ENCODE measurements at places on chromosomes 3 and 15.

DNA sequence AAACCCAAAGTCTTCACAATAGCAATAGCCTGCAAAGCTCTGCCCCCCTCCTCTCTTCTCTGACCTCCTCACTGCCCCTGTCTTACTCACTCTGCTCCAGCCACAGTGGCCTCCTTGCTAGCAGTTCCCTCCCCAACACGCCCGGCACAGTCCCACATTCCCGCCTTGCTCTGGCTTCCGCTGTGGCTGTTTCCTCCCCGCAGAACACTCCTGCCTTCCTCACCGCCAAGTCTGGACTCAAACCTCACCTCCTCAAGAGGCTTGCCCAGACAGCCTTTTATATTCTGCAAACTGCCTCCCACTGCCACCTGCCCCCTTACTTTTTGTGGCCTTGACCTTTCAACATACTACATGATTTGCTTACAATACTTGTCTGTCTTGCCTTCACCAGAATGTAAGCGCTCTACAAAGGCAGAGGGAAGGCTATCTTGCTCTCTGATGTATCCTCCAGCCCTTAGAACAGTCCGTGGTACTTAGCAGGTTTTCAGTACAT, 406 bp upstream of the MPI start:
- DNase-seq, result peak; percentile 64

DNA sequence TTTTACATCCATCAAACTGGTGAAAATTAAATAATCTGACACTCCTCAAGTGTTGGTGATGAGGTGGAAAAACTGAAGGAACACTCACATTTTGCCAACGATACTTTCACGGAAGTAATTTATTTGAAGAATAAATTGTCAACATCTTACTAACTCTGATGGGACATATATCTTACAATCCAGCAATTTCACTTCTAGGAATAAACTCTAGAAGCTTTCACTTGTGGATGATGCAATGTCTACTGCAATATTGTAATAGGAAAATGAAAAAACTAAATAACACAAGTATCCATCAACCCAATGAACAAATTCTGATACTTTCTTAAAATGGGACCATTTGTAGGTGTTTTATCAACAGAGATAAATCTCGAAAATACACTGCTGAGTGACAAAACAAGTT, 16.2 kb upstream of the LIPC start:
- DNase-seq, result peak; percentile 14

GRCh38 chr3:160140756-160141155, 84.5 kb upstream of the C3orf80 start:
- no peak for DNase-seq

GRCh38 chr3:157127831-157128767, 31.8 kb downstream of the CCNL1 start:
- DNase-seq, result peak; percentile 87

DNA sequence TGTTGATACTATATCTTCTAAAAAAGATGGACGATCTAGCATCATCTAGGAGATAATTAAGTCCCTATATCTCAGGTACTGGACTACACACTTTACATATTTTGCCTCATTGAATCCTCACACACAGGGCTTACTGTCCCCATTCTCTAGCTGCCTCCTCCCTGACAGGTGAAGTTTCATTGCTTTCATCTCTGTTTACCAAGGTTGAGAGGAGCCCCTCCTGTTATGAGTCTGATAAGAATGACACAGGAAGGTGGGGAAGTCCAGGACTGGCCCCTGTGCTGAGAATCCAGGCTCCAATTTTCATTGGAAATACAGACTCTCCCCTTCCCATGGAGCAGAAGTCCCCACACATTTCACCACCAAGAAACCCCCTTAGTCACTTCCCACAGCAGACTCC, 105.2 kb downstream of the XXYLT1 start:
- DNase-seq, result no peak

DNA sequence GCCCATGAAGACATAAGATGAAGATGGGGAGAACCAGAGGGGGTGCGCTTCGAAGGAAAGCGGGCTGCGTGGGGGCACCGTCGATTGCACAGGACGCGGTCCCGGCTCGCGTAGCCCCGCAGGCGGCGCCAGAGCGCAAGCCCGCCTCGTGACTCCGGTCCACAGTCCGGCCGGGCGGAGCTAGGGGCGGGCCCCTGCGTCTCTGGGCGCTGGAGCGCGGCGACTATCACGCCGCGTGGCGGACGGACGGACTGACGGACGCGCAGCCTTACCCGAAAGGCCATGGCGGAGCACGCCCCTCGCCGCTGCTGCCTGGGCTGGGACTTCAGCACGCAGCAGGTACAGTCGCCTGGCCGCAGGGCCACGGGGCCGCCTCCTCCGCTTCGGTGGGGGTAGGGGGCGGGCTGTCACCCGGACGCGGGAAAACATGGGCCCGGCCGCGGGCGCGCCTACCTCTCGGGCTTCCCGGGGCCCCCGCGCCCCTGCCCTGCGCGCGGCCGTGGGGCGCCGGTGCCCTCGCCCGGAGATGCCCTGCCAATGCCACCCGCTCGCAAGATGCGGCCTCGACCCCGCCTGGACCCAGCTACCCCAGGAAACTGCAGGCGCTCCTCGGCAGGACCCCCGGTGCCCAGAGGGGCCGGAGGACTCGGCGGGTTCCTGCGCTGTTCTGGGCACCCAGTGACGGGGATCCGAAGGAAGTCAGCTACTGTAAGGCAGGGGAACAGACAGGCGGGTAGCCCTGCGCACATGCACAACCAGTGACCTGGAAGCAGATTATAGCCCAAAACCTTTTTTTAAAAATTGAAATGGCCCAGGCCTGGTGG, at the start of gene XYLB:
Gene XYLB, plus strand, starts transcription at position 199 of the 824 bp plus-strand sequence. Its CDS starts 84 bp downstream, at position 283.
- peak; percentile 80 for DNase-seq

GRCh38 chr3:52068730-52069129, 12.4 kb upstream of the DUSP7 start:
- no peak for DNase-seq

- no peak for DNase-seq
These were observed 27.3 kb downstream of the ACSBG1 start for GRCh38 chr15:78207110-78207458.

DNA sequence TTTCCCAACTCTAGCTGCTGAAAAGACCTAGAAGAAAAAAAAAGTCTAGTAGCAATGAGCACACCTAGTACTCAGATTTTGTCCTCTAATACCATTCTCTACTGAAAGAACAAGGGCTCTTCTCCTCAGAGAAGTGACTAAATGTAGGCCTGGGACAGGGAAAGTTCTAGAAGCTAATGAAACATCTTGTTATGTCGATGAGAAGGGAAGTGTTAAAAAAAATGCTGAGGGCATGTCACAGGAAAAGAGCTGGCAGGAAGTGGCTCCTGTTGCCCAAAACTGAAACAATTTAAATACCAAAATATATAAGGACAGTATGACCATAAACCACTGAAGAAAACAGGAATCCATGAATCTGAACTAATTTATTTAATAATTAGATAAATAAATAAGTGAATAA, 581.4 kb upstream of the TBL1XR1 start:
- DNase-seq, result no peak

GRCh38 chr3:152899306-152899705, 64.4 kb downstream of the P2RY1 start:
- DNase-seq, result no peak

DNA sequence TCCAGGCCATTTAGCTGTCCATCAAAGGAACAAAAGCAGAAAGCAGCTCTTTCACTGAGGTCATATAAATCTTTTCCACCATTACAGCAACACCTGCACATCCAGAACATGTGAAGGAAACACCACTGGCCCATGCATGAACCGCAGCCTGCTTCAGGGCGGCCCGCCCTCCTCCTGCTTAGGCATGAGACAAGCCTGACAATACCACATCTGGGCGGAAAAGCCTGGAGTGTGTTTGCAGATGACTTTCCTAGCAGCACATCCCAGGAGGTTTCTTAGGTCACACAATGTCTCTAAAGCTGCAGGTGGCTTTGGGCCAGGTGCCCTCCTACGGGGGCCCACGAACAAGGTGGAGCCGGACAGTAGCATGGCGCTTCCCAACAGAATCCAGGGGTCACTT, 19.6 kb downstream of the CYFIP1 start:
- DNase-seq, result no peak

GRCh38 chr15:25671132-25671531, 192.0 kb downstream of the ATP10A start:
- DNase-seq, result no peak

- no peak for DNase-seq
These were observed 19.3 kb downstream of the ALCAM start for GRCh38 chr3:105385819-105386508.

DNA sequence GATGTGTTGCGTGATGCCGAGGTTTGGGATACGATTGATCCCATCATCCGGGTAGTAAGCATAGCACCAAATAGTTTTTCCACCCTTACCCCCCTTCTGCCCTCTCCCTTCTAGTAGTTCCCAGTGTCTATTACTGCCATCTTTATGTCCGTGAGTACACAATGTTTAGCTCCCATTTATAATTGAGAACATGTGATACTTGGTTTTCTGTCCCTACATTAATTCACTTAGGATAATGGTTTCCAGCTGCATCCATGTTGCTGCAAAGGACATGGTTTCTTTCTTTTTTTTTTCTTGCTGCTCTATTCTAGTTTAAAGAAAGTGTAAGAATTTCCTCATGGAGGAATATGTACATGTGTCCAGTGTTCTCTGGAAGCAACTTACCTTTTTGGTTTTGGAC, 51.8 kb downstream of the NSUN3 start:
- DNase-seq, result no peak

DNA sequence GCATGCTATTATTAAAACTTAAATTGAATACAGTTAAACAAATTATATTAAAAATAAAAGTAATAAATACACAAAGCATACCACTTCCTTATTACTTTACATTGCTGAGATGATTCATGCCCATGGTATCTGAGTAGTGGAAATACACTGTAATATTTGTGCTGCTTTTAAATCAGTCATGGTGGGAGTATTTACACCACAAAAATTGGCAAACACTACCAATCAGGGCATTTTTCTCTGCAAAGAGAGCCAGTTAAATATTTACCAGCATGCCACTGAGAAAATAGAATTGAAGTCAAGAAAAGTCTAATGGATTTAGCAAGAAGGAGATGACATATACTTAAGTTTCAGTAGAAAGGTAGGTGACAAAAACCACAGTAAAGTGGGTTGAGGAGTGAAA, 19.6 kb downstream of the PPARG start:
- DNase-seq, result peak; percentile 97

GRCh38 chr3:196341137-196341536, 2.9 kb upstream of the TM4SF19 start:
- DNase-seq, result peak; percentile 58

GRCh38 chr3:168248383-168249204, 152.9 kb upstream of the GOLIM4 start:
- DNase-seq, result peak; percentile 51

DNA sequence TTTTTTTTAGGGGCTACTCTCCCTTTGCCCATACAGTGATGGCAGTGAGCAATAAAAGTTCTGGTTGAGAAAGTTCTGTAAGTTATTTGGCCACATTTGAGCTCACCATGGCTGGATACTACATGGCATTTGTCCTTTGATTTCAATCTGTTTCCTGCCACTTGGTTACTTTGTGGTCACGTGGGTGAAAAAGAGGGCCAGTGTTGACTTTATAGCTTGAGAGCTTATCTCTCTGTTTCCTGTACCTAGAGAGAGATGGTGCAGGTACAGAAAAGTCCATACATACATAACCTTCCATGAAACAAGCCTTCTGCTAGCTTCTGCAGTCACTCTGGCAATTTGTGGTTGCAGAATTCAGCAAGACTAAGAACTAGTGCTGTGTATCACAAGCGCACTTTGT, 23.4 kb upstream of the MECOM start:
- no peak for DNase-seq

GRCh38 chr15:59555696-59556095, 55.9 kb upstream of the GCNT3 start:
- no peak for DNase-seq

GRCh38 chr15:64024172-64025050, 21.9 kb downstream of the DAPK2 start:
- peak; percentile 27 for DNase-seq

- DNase-seq, result no peak
These were observed 63.7 kb upstream of the SENP5 start for GRCh38 chr3:196803891-196804468.

DNA sequence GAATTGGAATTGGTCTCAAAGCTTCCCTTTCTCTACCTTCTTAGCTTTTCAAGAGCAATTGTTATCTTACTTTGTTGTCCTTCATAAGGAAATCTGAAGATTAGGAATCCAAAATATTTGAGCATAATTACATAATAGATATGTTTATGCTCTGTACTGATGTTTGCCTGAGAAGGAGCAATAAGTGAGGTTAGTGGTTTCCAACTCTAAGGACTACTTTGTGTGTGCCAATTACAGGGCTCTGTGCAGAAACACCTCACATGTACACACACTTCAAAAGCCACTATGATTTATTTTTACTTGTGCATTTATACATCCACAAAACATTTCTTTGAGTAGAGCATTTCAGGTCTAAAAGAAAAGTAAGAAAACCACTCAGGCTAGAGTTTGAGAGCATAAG, 49.9 kb downstream of the MME start:
- DNase-seq, result no peak

DNA sequence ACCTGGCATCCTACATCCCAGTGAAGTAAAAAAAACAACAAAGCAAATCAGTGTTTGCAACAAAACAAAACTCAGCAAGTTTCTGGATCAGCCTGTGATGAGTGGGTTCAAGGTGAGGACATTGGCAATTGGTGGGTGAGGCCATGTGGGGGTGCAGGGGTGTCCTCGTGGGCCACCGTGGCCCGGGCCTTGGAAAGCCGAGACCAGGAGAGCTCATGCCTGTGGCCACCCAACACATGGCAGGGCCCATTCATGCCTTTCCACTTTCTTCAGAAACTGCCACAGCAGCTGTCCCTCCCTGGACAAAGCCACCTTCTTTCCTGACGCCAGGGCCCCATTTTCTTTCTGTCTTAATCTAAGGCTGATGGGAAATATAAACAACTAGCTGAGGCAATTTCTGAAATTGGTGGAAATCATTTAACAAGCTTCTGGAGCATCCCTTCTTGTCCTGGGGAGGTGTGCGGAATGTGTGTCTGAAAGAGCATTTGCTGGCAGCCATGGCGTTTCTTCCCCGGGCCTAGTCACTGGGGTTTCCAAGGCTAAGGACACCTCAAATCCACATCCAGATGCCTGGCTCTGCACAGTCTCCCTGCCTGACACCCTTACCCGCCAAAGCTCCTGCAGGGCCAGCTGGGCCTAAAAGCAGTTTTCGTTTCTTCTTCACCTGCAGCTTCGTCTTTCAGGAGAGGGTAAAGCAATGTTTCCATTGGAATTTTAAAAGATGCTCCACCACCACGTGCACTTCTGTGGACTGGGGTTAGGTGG, 34.1 kb upstream of the SFMBT1 start:
- no peak for DNase-seq
